ENCODE measurements at places on chromosomes 5 and 9.

DNA sequence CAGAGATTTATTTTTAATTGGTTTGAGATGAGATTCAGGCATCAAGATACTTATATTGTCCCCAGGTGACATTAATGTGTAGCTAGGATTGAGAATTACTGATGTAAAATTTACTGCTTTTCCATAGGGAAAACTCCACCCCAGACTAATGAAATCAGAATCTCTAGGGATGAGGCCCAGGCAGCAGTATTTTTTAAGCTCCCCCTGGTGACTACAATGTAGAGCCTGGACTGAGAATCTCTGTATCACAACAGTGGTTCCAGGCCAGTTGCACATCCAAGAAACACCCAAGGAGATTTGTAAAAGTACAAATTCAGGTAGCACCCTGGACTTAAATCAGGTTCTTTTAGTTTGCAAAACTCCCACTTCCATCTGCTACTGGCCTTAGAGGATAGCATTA lies 185.7 kb downstream of the MARCHF11 start:
- DNase-seq, result no peak

GRCh38 chr9:14434158-14434504 lies 120.2 kb upstream of the NFIB start:
- DNase-seq, result no peak

DNA sequence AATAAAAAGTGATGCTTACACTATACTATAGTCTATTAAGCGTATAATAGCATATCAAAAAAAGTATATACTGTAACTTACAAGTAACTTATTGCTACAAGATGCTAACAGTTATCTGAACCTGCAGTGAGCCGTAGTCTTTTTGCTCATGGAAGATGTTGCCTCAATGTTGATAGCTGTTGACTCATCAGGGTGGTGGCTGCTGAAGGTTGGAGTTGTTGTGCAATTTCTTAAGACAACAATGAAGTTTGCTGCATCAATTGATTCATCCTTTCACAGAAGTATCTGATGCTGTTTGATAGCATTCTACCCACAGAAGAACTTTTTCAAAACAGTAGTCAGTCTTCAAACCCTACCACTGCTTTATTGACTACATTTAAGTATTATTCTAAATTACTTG lies 7.8 kb upstream of the C9orf40 start:
- no peak for DNase-seq

DNA sequence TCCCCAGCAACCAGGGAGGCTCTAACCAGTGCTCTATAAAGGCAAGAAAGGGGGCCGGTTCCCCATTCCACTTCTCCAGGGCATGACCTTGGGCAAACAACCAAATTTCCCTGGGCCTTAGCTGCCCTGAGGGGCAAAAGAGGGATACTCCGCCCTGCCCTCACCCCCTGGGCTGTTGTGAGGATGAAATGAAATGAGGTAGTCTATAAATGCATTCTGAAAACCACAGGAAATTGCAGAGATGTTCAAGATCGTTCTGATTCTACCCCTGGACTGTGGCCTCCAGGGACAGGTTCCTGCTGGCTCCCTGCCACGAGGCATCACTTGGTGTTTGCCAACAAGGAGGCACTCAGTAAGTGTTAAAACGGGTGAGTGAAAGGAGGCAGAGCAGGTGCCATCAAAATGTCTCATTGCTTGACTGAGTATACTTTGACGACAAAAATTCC lies 5.7 kb downstream of the RAPGEF1 start:
- DNase-seq, result peak; percentile 65
